ENCODE measurements at places on chromosomes 4 and X.

- no peak for DNase-seq
Observed at GRCh38 chr4:76540486-76540885, 105.5 kb downstream of the SHROOM3 start.

DNA sequence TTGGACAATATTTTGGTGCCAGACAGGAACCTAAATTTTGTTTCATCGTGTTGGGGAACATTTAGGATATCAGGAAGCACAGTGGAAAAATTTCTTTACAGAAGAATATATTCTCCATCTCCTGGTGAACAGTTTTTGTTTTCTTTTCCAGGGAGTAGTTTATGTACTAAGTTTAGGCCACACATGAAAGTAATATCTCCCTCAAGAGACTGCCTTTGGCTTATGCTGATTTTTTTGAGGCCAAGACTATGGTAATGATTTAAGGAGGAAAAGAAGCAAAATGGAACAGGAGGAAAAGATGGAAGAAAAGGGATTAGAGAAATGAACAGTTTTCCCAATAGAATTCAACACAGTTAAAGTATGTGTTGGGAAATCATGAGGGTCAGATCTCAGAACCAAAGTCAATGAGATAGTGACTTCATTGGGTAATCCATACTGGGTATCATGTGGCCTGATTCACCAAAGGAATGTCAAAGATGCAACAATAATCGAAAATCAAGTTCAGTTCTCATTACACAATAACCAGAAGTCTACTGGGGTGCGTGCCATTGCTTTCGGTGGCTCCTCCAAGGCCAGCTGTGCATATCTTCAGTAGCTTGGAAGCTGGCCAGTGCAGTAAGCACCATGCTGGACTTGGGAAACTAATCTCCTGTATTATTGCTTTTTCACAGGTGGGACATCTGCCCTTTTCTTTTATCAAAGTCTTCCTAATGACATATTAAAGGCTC is 234.8 kb downstream of the COL25A1 start:
- peak; percentile 67 for DNase-seq

DNA sequence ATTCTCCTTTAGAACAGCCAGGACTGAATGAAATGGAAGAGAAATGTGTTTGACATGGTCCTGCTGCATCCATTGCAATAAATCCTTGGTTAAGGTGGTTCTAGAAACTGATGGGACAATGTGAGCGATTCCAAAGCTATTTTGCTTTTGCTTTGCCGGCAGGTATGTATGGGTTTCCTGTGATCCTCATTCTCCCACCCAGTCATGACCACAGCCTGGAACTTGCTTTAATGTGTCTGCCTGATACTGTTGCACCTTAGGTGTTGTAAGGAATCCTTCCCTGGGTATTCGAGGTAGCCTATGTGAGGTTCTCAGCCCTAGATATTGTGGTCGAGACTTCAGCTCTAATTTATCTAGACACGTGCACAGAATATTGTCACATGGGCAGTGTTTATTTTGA is 86.1 kb downstream of the ZNF518B start:
- DNase-seq: no peak

GRCh38 chr4:95516528-95517017 is 32.2 kb downstream of the UNC5C start:
- no peak for DNase-seq

DNA sequence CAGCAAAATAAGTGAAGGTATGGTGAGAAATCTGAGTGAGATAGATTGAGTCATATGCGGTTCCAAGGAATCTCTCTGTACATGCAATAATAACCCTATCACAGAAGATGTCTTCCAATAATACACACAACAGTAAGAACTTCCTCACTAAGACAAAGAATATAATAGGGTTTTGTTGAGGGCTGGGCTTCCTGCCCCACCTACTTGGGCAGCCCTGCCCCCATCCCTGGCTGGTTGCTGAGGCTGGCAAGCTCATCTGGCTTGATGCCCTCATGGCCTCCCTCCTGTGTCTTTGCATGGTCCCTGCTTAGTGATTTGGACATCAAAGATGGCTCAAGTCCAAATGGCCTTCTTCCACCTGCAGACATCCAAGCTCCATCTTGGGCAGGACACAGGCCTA is 2.7 kb downstream of the GEMIN8 start:
- no peak for DNase-seq

- DNase-seq: no peak
Observed at GRCh38 chr4:89161841-89162240, 50.5 kb downstream of the TIGD2 start.

DNA sequence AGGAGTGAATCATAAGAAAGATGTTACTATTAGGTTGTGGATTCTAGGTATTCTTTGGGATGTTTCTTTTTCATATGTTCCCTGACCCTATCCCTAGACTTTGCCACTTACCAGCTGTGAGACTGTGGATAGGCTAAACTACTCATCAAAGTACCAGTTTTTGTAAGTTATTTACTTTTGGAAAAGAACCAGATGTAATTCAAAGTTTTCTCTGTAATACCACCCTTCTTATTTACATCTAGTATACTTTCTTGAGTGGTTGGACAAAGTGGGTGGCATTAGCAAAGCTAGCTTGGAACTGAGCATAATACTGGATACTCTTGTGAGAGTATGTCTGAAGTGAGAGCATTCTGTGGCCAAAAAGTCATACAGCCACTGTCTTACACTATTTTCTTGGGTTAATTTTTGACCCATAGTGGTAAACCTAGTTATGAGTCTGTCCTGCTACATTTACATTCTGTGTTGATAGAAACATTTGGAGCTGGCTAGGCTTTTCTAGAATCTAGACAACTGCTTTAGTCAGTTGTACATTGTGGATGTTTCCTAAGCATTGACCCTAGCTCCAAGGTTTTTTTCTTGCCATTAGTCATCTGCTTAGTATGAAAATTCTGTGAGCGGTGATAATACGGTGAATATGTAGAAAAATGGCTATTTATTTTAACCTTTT is 41.7 kb downstream of the KDM6A start:
- no peak for DNase-seq

- DNase-seq: no peak
Observed at GRCh38 chrX:23372220-23372902, 37.7 kb downstream of the PTCHD1 start.

- no peak for DNase-seq
Observed at GRCh38 chrX:24990535-24990934, 25.2 kb downstream of the ARX start.

GRCh38 chr4:52701207-52701606 is 42.1 kb upstream of the USP46 start:
- no peak for DNase-seq

DNA sequence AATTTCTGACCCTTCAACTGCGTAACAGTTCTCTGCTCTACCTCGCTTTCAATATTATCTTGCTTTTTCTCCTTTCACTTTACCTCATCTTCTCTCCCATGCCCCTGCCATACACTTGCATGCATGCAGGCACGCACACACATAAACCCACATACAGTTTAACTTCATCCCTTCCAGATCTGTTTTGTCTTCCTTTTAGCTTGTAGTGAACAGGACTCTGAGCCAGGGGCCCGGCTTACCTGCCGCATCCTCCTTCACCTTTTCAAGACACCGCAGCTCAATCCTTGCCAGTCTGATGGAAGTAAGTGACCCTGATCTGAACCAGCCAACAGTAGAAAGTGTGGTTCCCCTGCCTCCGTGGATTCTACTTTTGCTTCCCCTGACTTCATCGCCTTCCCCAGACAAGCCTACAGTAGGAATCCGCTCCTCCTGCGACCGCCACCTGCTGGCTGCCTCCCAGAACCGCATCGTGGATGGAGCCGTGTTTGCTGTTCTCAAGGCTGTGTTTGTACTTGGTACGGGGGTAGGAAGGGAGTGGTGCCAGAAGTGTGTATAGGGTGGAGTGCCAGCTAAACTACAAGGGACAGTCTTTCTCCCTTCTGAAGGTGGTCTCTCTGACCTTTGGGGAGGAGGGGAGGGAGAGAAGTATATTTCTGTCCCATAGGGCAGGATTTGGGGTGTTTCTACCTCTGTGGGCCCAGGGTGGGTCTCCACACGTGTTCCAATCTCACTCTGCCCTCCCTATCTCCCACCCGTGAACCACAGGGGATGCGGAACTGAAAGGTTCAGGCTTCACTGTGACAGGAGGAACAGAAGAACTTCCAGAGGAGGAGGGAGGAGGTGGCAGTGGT is 10.7 kb downstream of the MED12 start:
- peak; percentile 79 for DNase-seq

DNA sequence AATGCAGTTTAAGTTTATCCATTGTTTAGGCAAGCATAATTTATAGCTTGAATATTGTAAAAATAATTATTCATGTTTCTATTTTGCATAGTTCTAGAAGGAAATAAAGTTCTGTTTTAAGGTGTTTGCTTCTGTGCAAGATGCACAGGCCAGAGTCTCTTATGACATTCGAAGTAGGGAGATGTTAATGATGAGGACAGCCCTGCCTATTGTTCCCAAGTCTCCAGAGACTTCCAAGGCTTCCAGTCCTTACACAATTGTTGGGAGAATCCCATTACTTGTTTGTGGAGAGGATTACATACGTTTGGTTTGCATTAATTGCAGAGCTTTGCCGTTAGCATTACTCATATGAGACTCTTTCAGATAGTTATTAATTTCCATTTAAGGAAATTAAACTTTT is 96.2 kb upstream of the ANK2 start:
- DNase-seq: no peak

GRCh38 chrX:42704454-42704853 is 73.5 kb downstream of the PPP1R2C start:
- DNase-seq: no peak

GRCh38 chr4:116489739-116490138 is 595.6 kb downstream of the TRAM1L1 start:
- no peak for DNase-seq

DNA sequence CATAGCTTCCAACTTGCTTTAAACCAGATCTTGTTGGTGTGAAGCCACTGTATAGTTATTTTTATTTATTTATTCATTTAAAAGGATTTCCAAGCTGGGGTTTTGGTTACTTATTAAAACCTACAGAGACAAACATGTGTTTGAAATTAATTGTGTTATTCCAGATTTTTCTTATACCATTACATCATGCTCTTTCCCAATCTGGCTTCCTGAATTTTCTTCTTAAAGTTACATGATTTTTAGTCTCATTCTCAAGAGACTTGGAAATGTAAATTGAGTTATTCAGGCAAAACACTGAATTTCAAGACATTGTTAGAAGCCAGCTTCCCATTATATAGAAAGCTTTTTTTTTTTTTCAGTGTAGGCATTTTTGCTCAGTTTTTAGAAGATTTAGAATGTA is 381.9 kb downstream of the IL1RAPL1 start:
- no peak for DNase-seq

DNA sequence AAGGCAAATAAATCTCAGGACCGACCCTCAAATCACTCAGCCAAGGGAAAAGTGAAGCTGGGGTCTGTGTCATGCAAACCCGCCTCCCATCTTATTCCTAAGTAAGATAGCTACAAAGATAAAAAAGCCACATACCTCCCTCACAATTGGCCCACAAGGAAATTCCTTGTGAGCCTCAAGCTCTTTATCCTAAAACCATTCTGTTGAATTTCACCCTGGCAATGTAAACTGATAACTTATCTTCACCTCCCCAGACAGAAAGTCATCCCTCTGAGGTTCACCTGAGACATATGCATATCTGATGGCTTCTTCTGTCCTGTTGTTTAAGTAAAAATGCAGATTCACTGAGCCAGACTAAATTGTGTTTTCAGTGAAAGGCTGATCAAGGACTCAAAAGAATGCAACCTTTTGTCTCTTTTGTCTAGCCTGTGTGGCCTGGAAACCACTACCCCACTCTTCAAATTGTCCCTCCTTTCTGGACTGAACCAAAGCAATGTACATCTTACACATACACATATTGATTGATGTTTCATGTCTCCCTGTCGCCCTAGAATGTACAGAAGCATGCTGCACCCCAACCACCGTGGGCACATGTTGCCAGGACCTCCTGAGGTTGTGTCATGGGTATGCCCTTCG is 91.3 kb downstream of the MFAP3L start:
- DNase-seq: no peak

GRCh38 chrX:77505227-77505626 is 58.0 kb downstream of the FGF16 start:
- no peak for DNase-seq

DNA sequence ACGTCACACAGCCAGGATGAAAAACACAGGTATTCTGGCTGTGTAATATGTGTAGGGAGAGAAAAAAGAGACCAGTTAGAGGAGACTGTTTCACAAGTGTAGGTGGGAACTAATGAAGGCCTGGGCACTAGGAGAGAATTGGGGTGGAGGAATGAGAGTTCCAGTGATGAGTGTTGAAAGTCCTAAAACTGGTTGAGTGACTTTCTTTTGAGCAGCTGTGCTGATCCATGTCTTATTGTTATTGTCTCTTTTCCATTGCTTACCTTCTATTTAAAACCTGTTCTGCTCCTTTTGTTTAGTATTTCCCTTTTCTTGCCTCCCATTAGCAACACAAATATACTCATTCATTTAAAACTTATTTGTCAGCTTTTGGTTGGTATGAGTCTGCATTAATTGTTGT is 88.7 kb downstream of the PDLIM5 start:
- DNase-seq: no peak

DNA sequence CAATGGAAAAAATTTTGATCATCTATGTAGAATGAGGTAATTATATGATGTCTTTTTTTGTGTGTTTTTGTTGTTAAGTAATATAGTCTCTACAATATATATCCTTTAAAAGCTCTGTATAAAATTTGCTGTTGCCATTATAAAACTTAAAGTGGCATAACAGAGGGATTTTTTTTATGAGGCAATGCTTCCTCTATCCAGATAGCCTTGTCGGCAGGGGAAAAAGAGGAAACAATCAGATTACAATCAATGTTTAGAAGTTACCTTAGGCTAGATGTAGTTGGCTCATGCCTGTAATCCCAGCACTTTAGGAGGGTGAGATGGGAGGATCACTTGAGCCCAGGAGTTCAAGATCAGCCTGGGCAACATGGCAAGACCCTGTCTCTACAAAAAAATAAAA is 86.8 kb downstream of the DIAPH2 start:
- DNase-seq: no peak

GRCh38 chrX:3461397-3462165 is 115.1 kb upstream of the MXRA5 start:
- no peak for DNase-seq

- DNase-seq: no peak
Observed at GRCh38 chr4:173317004-173317403, 17.2 kb downstream of the HMGB2 start.

DNA sequence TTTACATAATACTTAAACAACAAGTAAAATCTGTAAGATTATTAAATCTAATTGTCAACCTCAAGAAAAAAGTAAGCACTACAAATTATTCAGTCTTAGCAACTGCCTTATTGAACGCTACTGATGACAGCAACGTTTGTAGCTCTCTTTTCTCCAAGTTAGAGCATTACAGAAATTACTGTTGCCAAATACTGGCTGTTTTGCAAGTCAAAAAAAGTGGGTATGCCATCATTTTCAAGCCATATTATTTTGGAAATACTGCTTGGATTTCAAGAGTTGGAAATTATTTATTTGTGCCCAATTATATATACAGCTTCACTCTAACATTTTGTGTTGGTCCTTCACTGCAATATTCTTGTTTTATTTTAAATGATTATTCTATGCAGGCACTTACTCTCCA is 221.7 kb downstream of the CXXC4 start:
- DNase-seq: no peak

DNA sequence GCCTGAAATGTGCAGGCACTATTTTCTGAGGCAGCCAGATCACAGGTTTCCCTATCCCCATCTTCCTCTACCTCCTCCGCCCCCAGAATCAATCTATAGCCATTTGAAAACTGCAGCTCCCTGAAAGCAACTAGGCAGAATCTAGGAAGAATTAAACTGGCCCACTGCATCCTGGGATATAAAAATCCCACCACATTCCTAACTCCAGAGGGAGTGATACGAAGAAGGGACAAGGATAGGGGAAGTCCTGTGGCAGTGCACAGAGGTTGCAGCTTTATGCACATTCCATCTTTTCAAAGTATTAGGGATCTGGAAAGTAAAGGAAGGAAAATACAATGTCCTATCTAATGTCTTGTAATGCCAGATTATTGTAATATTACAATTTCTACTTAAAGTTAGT is 18.3 kb upstream of the HERC3 start:
- no peak for DNase-seq
